ENCODE measurements at places on chromosomes 5 and 9.

GRCh38 chr9:34927061-34927460 is 31.0 kb upstream of the PHF24 start:
- H3K4me3 ChIP-seq, result no peak overlapping the region
- H3K36me3 ChIP-seq, result no peaks in the 10 kb centered on the region
- H3K4me1 ChIP-seq, result no peaks in the 10 kb centered on the region

- no peak overlapping the region for H3K4me3 ChIP-seq
- no peaks in the 10 kb centered on the region for H3K27me3 ChIP-seq
- no peak overlapping the region for H3K27ac ChIP-seq
- no peaks in the 10 kb centered on the region for H3K4me1 ChIP-seq
Observed at GRCh38 chr9:108467161-108467560, 388.6 kb downstream of the ACTL7B start.

DNA sequence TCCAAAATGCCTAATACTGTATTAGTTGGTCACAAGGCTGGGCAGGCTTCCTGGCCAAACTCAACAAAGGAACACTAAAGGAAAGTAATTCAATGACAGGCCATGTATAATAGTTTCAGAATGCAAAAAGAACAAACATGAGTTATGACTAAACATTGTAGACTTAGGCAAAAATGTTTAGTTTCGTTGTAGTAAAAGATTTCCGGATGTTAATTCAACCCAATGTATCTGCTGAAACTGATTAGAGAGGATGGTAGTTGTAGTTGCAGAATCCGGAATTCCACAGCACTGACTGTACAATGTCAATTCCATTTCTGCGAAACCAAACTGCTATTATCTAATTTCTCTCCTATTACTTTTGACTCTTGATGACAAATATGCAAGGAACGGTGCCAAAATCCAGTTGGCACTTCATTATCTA is 117.9 kb upstream of the FST start:
- H3K27ac ChIP-seq, result no peak overlapping the region
- H3K4me3 ChIP-seq, result no peak overlapping the region
- no peaks in the 10 kb centered on the region for H3K36me3 ChIP-seq
- no peaks in the 10 kb centered on the region for H3K4me1 ChIP-seq
- no peak for DNase-seq

DNA sequence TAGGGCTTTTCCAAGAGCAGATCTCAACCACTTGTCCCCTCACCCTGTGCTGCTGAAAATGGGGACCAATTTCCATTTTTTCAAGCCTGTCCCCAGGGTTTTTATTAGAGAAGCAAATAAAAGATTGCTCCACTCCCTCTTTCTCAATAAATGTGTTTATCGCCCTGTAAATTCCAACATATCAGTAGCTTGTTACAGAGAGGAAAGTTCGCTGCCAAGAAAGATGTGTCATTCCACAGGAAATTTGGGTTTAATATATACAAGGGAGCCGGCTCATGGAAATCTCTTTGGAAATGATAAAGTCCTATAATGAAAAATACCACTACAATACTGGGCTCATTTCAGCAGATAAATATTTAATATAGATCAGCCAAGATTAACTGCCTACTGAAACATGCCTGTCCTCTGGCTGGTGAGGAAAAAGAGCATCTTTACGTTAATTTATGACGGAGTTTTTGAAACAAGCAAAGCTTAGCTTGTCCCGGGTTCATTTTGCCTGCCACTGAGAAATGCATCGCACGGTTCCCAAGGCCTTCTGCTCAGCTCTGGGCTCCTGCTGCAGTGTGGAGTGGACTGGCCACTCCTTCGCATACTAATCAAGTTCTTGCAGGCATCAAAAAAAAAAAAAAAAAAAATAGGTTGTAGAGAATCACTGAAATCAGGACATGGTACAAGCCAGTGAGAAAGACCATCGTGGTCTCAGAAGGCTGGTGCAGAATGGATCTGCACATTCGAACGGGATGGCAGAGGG is 84.5 kb downstream of the BRINP1 start:
- H3K36me3 ChIP-seq, result no peaks in the 10 kb centered on the region
- no peak overlapping the region for H3K4me3 ChIP-seq
- DNase-seq, result no peak
- H3K4me1 ChIP-seq, result no peaks in the 10 kb centered on the region
- H3K27ac ChIP-seq, result no peak overlapping the region
- no peaks in the 10 kb centered on the region for H3K27me3 ChIP-seq

- H3K27me3 ChIP-seq, result peaks cover 36% of the 10 kb centered on the region
- DNase-seq, result no peak
- no peak overlapping the region for H3K27ac ChIP-seq
- no peaks in the 10 kb centered on the region for H3K4me1 ChIP-seq
- H3K36me3 ChIP-seq, result no peaks in the 10 kb centered on the region
Observed at GRCh38 chr9:136192289-136193126, 12.4 kb downstream of the LHX3 start.

- no peaks in the 10 kb centered on the region for H3K36me3 ChIP-seq
- H3K27ac ChIP-seq, result no peak overlapping the region
- H3K27me3 ChIP-seq, result peaks cover 12% of the 10 kb centered on the region
- H3K4me3 ChIP-seq, result peak overlapping the region; percentile 53
Observed at GRCh38 chr9:35675732-35676392, 2.1 kb downstream of the CA9 start.

DNA sequence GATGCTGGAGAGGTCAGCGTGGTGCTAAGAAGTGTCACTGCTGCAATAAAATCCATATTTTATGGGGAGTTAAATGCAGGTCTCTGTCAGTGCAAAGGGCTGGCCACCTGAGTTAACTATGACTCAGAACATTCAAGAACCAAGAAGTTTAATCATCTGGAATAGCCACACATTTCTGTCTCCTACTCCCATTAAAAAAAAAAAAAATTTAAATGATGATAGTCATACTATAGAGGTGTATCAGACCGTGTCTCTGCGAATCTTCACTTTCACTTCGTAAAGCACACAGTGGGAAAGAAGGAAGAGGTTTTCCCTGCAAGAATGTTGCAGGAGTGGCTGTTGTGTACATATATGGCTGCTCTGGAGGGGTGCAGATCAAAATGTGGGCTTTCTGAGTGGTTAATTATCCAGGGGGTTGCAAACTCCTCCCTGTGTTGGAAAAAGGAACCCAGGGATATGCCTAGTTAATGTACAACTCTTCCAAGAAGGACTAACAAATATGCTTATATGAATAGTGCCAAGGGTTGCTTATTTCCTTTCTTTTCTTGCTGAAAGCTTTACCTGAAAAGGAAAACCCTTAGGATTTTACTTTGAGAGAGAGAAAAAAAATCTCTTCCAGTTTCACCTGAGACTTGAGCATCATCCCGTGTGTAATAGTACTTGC is 1.5 kb downstream of the CDH6 start:
- no peaks in the 10 kb centered on the region for H3K36me3 ChIP-seq
- peak; percentile 31 for DNase-seq
- H3K27ac ChIP-seq, result no peak overlapping the region
- peaks cover 12% of the 10 kb centered on the region for H3K27me3 ChIP-seq
- H3K4me3 ChIP-seq, result no peak overlapping the region

Data from small intestine (tissue), 16 donors.